T-cell (primary cell): ENCODE measurements at places on chromosomes 13 and 19. TPM values are rescaled to one million over a fixed set of nuclear protein-coding genes. Genes with fewer than 3 reads are reported as not detected.

- no peak for DNase-seq
Measured at GRCh38 chr13:76921516-76921915, 26.8 kb upstream of the ACOD1 start.

DNA sequence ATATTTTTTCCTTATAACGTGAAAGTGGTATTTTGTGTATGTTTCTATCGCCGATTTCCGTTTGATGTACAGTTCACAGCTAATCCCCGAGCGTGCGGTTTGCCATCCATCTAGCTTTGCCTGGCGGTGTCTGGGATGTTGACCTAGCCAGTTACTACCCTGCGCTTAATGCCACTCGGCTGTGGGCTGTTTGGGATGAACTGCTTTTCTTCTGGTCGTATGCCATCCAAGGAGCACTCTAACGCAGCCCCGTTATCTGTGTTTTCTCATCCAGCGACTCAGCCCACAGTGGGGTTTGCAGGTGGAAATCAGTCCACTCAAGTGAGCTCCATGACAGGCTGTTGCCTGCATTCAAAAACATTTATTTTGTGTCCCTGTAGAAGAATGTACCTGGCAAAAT, 512.3 kb downstream of the MYO16 start:
- no peak for DNase-seq

DNA sequence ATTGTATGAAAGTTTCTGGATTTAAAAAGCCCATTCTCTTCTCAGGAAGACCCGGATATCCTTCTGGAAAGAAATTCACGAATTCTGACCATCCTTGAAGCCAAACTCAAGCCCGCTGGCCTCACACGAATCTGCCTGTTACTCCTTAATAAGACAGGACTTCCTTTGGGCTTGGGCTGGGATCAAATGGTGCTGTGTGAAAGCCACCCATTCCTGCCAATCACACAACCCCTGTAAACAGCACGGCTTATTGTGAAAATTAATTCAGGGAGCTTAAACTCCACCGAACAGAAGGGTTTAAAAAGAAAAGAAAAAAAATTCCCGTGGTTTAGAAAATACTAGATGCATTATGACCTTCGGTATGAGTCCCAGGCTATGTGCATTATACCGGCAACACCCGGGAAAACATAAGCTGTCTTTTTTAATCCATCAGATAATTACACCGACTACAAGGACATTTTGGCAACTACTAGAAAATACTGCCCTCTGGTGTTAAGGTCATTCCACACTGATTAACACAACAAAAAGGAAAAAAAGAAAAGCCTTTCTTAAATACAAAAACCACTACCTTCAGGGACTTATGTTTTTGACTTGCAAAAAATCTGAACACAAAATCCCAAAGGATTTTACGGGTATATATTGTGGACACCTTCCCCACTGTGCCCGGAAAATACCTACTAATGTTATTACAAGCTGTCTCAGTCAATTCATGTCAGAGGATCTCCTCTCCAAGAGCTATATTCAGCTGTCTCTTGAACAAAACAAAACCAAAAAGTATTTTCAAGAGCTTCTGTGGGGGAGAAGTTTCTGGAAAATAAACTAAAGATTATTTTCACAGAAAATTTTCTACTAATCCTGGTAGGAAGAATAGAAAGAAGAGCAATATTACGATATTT, 76.0 kb upstream of the LSM14A start:
- no peak for DNase-seq

- no peak for DNase-seq
Measured at GRCh38 chr13:106238690-106239089, 296.8 kb downstream of the EFNB2 start.

GRCh38 chr13:39196965-39197646, 158.8 kb downstream of the NHLRC3 start:
- DNase-seq = no peak

The CBY2 gene
- total RNA-seq = 0.49 TPM

The VSTM1 gene
- total RNA-seq = not detected

The KCNN4 gene
- 90.1 TPM for total RNA-seq

The MEIOSIN gene
- not detected for total RNA-seq
